Non-pigmented ciliary epithelial cell (primary cell): ENCODE measurements at places on chromosomes 2 and 18.
A peak's percentile ranks its signal among the peaks of the same experiment; 100 is the strongest.

DNA sequence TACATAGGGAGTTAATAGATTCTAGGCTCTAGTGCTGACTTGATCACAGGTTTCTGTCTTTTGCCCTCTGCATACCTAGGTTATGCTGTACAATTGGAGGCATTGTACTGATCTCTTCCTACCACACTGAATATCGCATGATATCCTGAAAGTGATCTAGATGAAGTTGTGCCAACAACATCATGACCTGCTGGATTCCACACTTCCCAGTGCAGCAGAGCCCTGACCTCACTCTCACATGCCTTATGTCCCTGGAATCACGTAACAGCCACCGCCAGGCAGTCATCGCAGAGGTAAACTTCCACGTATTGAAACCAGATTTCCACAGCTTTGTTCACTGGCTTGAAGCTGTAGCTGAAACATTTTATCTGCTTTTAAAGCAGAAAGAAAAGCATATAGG lies 214.0 kb downstream of the ANKRD30B start:
- no peak for DNase-seq

DNA sequence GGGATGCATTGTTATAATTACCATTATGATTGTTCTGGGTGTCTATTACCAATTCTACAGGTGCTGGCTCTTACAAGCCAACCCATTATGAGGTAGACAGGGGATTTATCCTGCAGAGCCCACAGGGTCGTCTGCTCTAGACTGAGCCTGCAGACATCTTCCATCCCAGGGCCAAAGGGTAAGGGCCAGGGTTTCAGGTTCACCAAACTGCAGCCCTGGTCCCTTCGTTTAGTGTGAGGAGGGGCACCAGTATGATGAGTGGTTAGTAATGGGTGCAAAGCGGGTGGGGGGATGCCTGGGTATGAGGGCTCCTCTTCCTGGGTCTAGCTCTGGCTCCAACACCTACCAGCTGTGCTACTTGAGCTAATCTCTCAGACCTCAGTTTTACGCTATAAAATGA lies 1.2 kb upstream of the ARID5A start:
- DNase-seq, result no peak

GRCh38 chr2:102620332-102620731 lies 979 bp downstream of the SLC9A2 start:
- DNase-seq, result no peak

- DNase-seq, result no peak
Measured at GRCh38 chr2:186991766-186992417, 142.9 kb upstream of the ZSWIM2 start.

- no peak for DNase-seq
Measured at GRCh38 chr2:60216452-60216995, 336.9 kb downstream of the BCL11A start.

DNA sequence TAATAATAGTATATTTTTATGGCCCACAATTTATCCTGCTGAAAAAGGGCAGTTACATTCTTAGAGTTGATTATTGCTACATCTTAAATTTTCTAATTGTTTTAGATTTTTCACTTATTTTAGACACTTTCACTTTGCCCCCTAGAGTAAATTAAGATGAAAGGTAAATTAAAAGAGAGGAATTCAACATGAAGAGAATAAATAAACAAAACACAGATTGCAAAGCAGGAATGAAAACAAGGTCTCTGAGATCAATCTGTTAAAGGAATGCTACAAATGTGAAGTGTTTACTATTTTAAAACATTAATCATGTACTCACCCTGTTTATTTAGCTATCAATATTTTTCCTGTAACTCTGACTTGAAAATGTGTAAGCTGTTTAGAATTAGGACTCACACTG lies 113.5 kb upstream of the ETAA1 start:
- no peak for DNase-seq

DNA sequence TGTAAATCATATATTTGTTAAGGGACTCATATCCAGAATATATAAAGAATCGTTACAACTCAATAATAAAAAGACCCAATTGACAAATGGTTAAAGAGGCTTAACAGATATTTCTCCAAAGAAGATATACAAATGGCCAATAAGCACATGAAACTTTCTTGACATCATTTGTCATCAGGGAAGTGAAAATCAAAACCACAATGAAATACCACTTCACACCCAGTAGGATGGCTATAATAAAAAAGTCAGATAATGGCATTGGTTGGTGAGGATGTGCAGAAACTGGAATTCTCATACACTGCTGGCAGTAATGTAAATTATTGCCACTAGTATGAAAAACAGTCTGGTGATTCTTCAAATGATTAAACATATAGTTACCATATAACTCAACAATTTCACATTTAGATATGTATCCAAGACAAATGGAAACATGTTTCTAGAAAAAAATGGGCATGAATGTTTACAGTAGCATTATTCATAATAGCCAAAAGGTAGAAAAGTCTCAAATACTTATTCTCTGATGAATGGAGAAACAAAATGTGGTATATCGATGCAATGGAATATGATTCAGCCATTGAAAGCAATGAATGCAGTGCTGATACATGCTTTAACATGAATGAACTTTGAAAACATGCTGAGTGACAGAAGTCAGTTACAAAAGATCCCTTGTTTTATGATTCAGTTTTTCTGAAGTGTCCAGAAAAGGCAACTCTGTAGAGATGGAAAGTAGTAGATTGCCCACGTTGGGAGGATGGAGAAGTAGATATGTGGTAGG lies 304.6 kb upstream of the ZEB2 start:
- DNase-seq, result no peak

- peak; percentile 52 for DNase-seq
Measured at GRCh38 chr18:8391068-8391467, 218.2 kb upstream of the RAB12 start.

DNA sequence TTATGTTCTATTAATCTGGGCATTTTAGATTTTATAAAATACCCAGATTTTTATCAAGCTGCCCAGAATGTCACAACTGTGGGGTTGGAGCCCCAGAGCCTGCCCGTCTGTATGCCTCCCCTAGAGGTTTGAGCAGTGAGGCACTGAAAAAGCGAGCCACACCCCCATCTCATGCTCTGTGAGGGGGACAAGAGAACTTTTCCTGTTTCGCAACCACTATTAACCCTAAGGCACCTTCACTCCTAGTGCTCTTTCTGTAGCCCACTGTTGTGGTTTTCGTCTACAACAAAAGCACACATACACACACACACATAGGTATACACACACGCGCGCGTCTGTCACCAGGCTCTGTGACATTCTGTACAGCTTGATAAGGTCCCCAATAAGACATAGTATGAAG lies 38.0 kb downstream of the DCDC2C start:
- no peak for DNase-seq

GRCh38 chr18:9547782-9548181 lies 66.6 kb downstream of the PPP4R1 start:
- no peak for DNase-seq

DNA sequence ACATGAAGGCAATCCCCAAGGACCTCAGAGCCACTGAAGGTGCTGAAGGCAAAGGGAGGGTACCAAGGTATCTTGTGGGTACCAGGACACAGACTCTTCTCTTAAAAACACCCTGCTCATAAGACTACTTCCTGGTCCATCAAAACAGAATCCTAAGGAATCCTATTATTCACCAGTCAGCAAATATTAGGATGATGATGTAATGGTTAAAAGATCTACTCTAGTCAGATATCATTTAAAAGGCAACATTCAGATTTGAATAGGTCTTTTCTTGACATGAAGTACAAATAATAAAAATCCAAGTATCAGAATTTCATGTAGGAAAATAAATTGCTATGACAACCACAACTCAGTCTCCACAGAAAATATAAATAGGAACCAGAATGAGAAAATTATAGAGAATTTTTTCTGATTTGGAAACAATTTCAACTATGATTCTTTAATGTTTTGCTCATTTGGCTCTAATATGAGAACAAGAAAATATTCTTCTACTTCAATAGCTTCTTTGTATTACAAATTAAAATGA lies 77.8 kb upstream of the ZNF397 start:
- DNase-seq, result peak; percentile 4

GRCh38 chr18:7576685-7577084 lies 9.6 kb downstream of the PTPRM start:
- no peak for DNase-seq

GRCh38 chr2:5886462-5886861 lies 194.3 kb downstream of the SOX11 start:
- no peak for DNase-seq

- no peak for DNase-seq
Measured at GRCh38 chr2:182090486-182090885, 104.8 kb downstream of the PPP1R1C start.

DNA sequence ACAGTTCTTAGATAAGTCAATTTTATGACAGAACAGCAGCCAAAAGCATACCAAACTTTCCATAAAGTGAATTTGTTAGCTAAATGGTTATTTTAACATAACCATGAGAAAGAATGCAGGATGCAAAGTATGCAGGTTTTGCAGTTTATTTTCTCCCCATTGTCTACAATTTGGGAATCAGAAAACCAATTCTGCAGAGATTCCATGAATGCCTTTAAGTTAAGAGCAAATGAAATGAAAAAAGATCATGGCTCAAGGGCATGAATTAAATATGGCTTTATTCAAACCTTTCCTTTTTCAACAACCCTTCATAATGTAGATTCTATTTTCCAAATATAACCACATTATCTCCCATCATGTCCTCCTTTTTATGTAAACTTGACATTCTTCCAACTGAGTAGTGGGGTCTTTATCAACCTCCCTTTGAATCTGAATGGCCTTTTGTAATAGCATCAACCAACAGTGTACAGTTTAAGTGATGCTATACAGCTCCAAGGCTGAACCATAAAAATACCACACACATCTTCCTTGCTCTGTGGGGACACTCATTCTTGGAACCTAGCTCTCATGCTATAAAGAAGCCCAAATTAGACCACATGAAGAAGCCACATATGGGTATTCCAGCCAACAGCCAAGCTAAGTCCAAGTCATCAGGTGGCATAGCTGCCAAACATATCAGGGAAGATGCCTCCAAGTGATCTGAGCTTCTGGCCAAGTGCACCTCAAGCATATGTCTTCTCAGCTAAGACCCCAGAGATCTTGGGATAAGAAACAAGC lies 49.8 kb downstream of the PIAS2 start:
- no peak for DNase-seq

- peak; percentile 51 for DNase-seq
Measured at GRCh38 chr2:121944072-121944831, 188.8 kb downstream of the TSN start.

- DNase-seq, result peak; percentile 86
Measured at GRCh38 chr18:45954070-45954934, 12.8 kb downstream of the EPG5 start.

DNA sequence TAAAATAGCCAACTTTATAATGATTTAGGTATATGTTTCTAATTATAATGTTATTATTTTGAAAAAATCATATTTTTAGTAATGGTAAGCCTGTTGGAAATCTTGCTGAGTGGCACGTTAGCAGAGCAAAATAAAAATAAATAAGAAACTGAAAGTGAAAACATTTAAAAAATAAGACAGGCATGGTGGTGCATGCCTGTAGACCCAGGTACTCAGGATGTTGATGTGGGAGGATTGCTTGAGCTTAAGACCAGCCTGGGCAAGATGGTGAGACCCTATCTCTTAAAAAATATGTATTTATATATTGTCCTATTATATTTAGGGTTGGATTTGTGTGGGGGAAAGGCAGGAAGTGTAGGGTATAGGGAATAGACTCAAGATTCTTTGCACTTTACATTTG lies 15.8 kb upstream of the ANKRD12 start:
- no peak for DNase-seq

GRCh38 chr2:84849271-84849952 lies 31.5 kb downstream of the TRABD2A start:
- DNase-seq, result no peak

- DNase-seq, result no peak
Measured at GRCh38 chr2:215403441-215404347, 32.2 kb downstream of the FN1 start.

DNA sequence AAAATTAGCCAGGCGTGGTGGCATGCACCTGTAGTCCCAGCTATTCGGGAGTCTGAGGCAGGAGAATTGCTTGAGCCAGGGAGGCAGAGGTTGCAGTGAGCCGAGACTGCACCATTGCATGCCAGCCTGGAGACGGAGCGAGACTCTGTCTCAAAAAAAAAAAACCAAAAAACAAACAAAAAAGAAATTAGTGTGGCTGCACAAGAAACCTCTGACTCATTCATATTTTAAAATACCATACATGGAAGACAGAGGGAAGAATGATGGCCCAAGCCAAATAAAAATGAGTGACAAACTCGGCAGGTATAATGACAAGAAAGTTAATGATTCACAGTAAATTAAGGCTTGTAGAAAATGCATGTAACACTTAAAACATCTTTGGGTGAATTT lies 875.8 kb downstream of the EPHA4 start:
- no peak for DNase-seq

DNA sequence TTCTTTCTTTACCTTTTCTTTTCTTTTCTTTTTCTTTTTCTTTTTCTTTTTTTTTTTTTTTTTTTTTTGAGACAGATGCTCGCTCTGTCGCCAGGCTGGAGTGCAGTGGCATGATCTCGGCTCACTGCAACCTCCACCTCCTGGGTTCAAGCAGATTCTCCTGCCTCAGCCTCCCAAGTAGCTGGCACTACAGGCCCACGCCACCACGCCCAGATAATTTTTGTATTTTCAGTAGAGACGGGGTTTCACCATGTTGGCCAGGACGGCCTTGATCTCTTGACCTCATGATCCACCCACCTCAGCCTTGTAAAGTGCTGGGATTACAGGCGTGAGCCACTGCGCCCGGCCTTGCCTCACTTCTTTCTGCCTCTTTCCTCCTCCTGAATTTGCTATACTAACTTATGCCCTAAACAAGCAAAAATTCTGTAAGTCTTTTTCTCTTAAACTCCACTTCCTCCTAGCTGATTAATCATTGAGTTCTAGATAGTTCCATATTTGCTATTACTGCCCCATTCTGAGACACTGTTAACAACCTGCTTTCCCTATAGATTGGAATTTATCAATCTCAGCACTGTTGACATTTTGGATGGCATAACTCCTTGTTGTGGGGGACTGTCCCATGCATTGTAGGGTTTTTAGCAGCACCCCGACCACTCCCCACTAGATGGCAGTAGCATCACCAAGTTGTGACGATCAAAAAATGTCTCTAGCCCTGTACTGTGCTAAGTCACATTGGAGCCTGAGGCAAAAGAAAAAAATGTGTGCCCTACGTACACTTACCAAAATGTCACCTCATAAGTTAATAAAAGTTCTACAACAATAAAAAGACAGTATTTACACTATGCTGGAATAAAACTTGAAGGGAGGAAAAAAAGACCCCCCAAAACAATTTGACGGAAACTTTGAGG lies 16.4 kb upstream of the THADA start:
- no peak for DNase-seq
